ENCODE measurements at places on chromosomes 11 and 22.
A peak's percentile ranks its signal among the peaks of the same experiment; 100 is the strongest.

GRCh38 chr11:74672332-74672955 is 58.8 kb downstream of the CHRDL2 start:
- DNase-seq = no peak

GRCh38 chr11:16807306-16807705 is 68.9 kb downstream of the C11orf58 start:
- no peak for DNase-seq

DNA sequence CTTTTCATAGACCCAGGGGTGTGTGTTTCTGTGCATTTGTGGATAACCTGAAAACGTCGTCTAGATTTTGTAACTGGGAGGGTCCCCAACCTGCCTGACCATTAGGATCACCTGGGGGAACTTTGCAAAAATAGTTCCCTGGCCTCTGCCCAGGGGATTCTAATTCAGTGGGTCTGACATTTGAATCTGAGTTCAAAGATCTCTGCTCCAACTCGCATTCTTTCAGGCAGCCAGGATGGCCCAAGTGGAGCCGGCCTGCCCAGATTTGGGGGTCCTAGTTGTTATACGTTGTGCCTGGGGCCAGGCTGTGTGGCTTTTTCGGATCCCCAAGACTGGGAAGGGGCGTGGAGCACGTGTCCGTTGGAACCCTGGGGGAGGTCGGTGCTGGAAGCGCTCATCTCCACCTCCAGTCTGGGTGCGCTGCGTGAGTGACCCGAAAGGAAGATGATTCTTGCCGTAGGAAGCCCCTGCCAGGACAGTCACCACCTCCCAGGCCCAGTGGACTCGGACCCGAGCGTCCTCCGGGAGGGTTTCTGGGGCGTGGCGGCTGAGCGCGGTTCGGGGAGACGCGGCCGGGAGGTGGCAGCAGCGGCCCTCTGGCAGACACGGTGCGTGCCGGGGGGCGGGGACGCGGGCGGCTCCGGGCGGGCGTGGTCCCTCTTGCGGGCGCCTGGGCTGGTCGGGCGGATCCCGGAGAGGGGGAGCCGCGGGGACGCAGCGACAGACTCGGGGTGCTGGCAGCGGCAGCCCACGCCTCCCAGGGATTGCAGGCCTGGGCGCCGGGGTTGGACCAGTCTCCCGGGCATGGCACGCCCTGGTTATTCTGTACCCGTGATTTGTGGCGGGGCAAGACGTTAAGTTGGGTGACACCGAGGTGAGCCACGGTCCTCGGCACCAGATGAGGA is 29.2 kb upstream of the PLET1 start:
- DNase-seq = peak; percentile 54

DNA sequence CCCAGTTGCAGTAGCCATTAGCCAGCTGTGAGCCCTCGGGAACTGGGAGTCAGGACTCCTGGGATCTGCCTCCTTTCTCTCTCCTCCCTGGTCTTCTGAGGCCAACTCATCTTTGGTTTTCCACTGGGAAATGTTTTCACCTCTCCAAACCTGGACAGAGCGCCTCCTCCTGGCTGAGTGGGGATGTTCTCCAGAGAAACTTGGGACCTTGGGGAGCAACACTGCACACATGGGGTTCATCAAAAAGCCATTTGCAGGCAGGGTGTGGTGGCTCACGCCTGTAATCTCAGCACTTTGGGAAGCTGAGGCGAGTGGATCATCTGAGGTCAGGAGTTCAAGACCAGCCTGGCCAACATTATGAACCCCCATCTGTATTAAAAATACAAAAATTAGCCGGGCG is 145.4 kb downstream of the NECTIN1 start:
- DNase-seq = no peak

DNA sequence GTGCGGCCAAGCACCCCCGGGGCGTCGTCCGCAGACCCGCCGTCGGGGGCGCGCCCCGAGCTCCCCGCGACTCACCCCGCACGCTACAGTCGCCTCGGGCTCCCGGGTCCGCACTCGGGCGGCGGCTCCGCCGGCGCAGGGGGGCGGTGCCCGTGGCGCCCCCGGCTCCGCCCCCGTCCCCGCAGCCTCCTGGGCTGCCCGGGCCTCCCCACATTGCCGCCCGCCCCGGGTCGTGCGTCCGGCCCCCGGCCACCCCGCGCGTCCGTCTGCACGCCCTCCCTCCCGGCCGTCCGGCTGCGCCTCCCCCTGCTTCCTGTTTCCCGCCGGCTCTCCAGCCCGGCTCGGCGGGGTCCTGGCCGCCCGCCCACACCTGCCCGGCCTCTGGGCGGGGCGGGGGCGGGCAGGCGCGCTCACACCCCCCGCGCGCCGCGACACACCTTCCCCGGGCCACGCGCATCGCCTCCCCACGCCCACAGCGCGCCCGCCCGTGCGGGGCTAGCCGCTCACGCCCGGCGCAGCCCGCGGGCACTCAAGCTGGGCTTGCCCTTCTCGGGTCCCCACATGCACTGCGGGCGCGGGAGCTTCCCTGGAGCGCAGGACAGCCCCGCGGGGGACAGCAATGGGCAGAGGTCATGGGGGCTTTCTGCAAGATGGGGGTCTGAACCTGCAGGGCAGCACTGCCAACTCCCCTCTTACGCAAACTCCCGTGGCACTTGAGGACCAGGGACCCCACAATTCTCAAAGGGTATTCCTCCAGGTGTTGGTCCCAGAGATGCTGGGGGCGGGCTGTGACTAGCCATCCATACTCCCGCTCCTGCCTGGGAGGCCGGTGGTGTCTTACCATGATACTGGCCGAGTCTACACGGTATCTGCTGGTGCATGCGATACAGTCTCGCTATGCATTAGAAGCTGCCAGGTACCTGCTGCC is at the start of gene CARD10:
Gene CARD10, minus strand, starts transcription at position 148 of the 928 bp plus-strand sequence. CDS start 215 bp downstream, outside the sequence.
- DNase-seq = no peak

GRCh38 chr11:128412847-128413791 is 174.2 kb downstream of the ETS1 start:
- no peak for DNase-seq

DNA sequence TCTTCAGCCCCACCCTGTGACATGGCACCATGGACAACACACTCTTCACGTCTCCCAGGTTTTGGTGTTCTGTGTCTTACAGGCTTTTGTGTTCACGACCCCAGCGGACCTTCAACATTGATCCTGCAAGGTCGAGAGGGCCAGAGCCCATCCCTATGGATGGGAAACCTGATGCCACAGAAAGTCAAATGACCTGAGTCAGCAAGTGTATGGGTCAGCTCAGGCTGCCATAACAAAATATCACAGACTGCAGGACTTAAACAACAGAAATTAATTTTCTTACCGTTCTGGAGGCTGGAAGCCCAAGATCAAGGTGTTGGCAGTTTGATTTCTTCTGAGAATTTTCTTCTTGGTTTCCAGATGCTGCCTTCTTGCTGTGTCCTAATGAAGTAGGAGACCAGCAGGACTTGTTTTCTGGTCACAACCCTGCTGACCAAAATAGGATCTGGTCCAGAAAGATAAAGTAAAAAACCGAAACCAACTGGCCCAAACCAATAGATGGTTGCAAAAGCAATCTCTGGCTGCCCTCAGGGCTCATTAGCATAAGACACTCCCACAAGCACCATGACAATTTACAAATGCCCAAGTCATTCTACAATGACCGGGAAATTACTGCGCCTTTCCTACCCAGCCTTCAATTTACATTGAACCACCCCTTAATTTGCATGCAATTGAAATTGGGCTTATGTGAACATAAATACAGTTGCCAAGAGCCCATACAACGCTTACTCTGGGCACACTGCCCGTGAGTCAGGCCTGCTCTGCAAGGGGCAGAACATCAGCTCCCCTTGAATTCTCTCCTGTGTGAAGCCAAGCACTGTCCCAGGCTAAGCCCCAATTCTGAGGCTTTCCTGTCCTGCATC is 113.9 kb downstream of the RPS6KA4 start:
- DNase-seq = no peak

DNA sequence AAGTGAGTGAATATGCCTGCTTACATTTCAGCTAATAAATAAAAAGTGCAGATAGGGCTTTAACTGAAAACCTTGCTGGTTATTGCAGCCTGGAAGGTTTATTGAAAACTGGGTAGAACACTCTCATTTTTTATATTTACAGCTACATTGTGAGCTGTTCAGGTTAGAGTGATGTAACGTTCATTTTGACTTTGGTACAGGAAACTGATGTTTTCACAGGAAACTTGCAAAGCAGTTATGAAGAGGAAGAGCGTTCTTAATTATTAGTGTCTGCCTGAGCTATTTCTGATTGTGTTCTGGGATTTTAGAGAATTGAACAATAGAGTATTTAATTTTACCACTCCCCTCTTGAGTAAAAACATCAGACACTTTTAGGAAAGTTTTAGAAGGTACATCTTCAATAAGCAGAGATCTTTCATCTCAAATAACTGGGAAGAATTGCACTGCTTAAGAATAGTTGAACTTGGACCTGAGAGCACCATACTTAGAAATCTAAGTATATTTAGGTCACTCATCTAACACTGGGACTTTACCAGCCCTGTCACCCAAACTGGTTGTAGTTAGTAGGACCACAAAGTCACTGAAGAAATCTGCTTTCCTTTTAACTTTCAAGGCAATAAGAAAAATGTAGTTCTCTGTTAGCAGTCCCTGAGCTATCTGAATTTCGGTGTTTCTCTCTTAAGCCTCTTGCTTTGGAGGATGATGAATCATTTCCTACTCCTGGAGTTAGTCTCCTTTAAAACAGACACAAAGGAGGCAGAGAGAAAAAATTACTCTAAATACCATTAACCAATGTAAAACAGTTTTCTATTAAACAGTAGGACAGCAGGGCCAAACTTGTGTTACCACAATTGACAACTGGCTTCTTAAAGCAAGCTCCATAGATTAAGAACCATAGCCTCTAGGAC is 128.6 kb upstream of the DDI1 start:
- no peak for DNase-seq

GRCh38 chr11:72491001-72491400 is 56.7 kb upstream of the CLPB start:
- no peak for DNase-seq

GRCh38 chr11:45906965-45907611 is at the start of gene FREY1:
FREY1 (minus strand) TSS chr11:45907271; CDS start chr11:45907245, 26 bp downstream.
- DNase-seq = no peak

GRCh38 chr11:102446606-102447005 is 6.0 kb downstream of the TMEM123 start:
- DNase-seq = no peak

GRCh38 chr11:64323373-64323772 is 5.5 kb downstream of the PRDX5 start:
- DNase-seq = no peak

- DNase-seq = no peak
Observed at GRCh38 chr11:22521226-22521625, 104.4 kb downstream of the FANCF start.

DNA sequence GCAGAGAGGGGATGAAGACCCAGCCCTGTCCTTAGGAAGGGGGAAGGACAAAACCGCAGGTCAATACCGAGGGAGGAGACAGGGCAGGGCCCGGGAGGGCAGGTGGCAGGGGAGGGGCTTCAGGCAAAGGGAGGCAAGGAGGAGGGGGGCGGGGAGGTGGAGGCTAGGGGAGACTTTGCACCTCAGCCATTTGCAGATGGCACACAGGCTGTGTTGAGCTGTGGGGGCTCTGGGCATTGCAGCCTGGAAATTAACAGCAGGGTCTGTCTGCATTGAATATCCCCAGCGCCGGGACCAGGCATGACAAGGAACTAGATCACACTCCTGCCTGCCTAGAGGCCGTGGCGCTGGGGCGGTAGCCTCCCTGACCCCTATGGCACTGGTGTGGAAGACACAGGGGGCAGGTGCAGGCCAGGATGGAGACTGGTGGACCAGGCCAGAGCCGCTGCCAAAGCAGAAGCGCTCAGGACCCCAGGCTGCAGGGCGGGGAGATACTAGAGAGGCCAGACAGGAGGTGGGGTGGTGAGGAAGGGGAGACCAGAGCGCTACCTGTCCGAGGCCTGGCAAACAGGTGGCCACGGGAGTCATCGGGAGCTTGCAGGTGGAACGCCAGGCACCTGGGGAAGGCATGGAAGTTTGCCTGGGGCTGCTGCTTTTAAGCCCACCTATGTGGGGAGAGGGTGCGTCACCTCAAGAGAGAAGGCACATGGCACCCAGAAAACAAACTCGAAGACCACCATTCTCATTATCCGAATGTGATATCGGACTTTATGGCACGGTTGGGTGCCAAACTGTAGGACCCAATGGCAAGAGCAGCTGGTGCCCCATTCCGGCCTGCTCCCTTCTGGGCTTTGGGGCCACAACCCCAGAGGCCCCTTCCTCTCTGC is 11.5 kb downstream of the CBX6 start:
- DNase-seq = no peak

- no peak for DNase-seq
Observed at GRCh38 chr22:26812731-26813130, 155.3 kb downstream of the MIAT start.

GRCh38 chr22:48208894-48209293 is 1446.4 kb downstream of the TBC1D22A start:
- no peak for DNase-seq

DNA sequence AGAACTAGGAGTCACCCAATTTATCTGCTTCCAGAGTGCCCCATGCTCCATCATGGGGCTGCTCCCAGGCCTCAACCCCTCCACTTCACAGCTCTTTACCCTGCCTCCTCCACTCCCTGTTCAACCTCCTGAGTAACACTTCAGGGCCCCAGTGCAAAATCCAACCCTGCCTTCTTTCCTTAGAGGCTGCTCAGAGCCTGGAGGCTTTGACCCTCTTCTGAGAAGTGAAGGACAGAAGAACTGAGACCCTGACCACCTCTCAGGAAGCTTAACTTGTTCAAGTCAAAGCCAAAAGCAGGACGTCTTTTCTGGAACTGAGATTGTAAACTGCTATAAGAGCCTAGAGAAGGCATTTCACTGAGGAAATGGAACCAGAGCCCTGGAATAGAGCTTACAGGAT is 15.5 kb downstream of the EIF3F start:
- no peak for DNase-seq

DNA sequence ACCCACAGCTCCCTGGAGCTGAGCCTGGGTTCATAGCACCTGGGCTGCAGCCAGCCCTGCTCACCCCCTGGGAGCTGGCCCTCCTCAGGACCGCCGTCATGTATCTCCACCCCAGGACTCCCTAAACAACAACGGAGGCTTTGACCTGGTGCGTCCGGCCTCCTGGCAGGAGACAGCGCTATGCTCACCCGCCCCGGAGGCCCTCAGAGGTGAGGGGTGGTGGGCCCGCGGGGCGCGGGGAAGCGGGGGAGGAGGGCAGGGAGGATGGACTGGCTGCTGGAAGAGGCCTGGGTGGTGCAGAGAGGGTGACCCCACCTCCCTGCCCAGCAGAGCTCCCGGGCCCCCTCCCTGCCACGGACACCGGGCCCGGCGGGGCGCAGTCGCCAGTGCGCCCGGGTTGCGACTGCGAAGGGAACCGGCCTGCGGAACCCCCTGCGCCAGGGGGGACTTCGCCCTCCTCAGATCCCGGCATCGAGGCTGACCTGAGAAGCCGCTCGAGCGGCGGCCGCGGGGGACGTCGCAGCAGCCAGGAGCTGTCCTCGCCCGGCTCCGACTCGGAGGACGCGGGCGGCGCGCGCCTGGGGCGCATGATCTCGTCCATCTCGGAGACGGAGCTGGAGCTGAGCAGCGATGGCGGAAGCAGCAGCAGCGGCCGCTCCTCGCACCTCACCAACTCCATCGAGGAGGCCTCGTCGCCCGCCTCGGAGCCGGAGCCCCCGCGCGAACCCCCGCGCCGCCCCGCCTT is 3.1 kb downstream of the MAPK8IP2 start:
- no peak for DNase-seq

- DNase-seq = no peak
Observed at GRCh38 chr11:46557684-46558151, 36.1 kb downstream of the AMBRA1 start.

- DNase-seq = no peak
Observed at GRCh38 chr11:94858012-94858705, 90.0 kb downstream of the AMOTL1 start.

Data from hypothalamus (tissue), 51 donors.